GM06990 (cell line): ENCODE measurements at places on chromosomes 1 and 21.
A peak's percentile ranks its signal among the peaks of the same experiment; 100 is the strongest.

DNA sequence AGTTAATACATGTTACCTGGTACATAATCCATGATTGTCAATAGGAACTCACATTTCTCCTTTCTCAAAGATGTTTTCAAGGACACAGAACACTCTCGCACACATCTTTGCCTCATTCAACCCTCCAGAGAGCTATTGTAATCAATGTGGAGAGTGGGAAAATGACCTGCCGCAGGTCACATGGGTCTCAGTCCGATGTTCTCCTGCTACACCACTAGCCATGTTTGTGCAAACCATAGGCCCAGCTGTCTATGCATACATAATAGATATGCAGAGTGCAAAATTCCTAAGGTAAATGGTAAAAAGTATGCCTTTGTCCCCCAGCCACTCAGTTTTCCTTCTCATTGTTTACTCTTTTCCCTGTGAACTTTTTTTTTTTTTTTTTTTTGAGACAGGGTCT is 89.2 kb downstream of the ADSS2 start:
- DNase-seq = no peak

- DNase-seq = peak; percentile 40
These were observed 66.3 kb upstream of the PPP2R5A start for GRCh38 chr1:212218911-212219310.

DNA sequence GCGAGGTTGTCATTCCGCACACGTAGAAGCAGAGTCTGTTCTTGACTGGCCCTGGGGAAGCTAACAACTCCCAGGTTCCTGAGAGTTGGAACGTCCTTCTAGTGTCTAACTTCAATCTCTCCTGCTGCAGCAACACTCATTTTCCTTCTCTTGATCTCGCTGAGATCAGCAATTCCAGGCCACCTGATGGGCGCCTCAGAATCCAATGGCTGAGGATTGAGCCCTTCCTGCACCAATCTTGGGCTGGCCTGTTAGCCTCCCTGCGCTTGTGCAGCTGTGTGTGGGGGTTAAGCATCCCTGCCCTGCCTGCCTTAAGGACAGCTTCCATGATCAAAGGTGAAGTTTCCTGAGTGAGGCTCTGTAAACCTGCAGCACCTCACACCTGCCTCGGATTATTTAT is 87.9 kb downstream of the SYT2 start:
- DNase-seq = no peak

- DNase-seq = no peak
These were observed 4.1 kb upstream of the HPCA start for GRCh38 chr1:32881871-32882850.

DNA sequence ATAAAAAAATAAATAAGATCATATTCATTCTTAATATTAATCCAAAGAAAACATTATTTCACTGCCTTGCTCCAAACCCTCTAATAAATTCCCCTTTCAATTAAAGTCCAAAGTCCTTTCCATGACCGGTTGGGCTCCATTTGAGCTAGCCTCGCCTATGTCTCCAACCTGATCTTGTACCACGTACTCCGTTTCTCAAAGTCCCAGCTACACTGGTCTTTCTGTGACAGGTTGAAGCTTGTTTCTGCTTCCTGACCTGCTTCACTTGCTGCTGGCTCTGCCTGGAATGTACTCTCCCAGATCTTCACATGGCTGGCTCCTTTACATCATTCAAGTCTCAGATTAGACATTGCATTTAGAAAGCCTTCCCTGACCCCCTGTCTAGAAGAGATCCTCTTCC is 16.4 kb downstream of the RPL5 start:
- DNase-seq = no peak

DNA sequence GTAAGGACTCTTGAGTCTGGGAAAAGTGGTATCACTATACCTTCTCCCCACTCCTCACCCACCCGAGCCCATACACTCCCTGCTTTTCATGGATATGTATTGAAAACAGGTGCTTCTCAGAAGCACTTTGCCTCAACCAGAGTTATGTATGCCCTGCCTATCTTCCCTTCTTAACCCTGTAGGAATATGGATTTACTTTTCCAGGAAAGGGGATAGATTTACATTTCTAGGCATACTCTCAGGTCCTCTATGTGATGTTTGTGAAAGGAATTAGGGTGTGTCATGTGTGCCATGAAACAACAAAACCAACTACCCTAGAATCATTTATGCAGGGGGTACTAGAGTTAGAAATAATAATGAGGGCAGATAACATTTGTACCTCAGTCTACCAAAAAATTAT is 11.0 kb upstream of the STX12 start:
- DNase-seq = no peak

- DNase-seq = no peak
These were observed 25.5 kb upstream of the LYST start for GRCh38 chr1:235892202-235892601.

- DNase-seq = peak; percentile 6
These were observed 23.8 kb downstream of the TSEN15 start for GRCh38 chr1:184075055-184076029.

- DNase-seq = no peak
These were observed 19.4 kb downstream of the PLEKHM2 start for GRCh38 chr1:15703562-15703961.

- no peak for DNase-seq
These were observed 2.4 kb downstream of the AUNIP start for GRCh38 chr1:25856856-25857255.

DNA sequence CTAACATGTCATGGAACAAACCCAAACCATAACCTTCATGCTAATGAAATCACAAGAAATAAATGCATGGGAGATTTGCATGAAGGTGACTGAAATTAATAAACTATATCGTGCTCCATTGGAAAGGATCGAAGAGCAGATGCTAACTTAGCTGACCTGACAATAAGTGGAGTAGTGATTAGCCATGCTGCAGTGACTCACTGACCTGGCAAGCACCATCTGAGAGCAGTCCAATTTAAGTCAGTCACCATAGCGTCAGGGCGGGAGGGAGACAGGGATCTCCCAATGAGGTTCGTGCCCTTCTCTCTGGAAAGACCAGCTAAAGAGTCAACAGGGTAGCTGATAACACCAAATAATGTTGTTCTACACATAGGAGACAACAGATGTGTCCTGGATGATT is 21.5 kb downstream of the OLIG2 start:
- DNase-seq = no peak

- DNase-seq = no peak
These were observed 158.1 kb downstream of the RUNX1 start for GRCh38 chr21:34890724-34891612.

DNA sequence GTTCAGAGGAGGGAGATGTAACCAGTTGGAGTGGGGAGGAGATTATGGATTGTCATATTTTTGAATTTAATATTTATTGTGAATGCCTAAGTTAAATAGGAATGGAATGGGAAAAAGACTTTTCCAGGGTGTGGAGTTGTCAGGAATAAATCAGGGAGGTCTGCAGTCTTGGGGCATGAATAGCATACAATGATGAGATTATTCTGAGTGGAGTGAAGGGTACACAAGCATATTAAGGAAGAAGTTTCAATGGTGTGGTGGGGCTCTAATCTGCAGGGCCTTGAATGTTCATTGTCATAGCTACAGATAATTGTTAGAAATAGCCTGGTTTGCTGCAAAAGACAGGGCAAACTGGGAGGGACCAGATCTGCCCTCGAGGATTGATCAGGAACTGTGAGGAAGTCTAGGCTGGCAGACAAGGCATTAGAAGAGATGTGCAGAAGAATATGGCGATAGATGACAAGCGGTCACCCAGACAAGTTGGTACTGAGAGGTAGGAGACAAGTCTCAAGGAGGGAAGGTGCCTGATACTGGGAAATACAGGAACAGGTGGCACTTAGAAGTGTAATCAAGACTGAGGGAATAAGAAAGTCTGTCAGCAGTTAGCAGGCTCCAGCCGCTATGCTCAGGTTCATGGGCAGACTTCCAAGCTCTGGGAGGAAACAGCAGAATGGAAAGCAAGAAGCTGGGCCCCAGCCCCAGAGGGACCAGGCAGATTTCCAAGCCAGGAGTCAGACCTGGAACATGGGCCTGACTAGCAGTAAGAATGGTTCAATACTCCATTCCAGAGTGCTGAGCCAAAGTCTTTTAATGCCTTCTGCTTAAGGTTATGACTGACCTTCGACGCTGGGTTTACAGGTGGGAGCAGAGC is 20.9 kb upstream of the RGL1 start:
- DNase-seq = no peak

- no peak for DNase-seq
These were observed 1.5 kb upstream of the IVNS1ABP start for GRCh38 chr1:185318431-185319138.

GRCh38 chr1:244636488-244637259 is 16.3 kb upstream of the DESI2 start:
- DNase-seq = no peak

- no peak for DNase-seq
These were observed 6.2 kb downstream of the CORT start for GRCh38 chr1:10456048-10456447.

DNA sequence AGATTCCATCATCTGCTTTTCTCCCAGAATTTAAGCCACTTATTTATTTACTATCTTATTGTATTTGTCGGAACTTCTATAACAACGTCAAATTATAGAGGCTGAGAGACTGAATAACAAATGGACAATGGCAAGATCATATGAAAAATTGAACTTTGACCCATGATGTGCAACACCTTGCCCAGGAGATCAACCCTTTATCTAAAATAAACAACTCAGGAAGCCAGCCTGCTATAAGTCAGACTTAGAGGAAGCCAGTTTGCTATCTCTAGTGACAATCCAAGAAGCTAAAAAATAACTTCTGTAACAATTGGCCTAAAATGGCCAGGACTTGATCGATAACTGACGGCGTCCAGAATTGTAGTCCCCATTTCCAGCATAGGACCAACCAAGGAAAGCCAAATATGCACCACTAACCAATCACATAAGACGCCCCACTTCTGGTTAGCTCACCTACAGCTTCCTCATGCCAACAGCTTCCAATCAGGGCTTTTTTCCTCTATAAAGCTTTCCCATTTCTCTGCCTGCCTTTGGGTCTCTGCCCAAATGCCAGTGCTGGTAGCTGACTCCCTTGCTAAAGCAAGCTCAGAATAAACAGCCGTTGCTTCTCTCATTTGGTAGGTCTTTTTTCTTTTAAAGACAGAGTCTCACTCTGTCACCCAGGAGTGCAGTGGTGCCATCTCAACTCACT is 28.5 kb downstream of the ANP32E start:
- DNase-seq = no peak

GRCh38 chr1:160797861-160798273 is 1.9 kb downstream of the LY9 start:
- DNase-seq = no peak

GRCh38 chr1:247357781-247358211 is 26.1 kb upstream of the ZNF496 start:
- DNase-seq = peak; percentile 50

GRCh38 chr21:37367336-37367702 is 746 bp downstream of the DYRK1A start:
- DNase-seq = peak; percentile 43

- DNase-seq = no peak
These were observed 27.8 kb upstream of the CCSAP start for GRCh38 chr1:229370601-229371021.

GRCh38 chr1:33635336-33636012 is 163.0 kb downstream of the ZSCAN20 start:
- no peak for DNase-seq

DNA sequence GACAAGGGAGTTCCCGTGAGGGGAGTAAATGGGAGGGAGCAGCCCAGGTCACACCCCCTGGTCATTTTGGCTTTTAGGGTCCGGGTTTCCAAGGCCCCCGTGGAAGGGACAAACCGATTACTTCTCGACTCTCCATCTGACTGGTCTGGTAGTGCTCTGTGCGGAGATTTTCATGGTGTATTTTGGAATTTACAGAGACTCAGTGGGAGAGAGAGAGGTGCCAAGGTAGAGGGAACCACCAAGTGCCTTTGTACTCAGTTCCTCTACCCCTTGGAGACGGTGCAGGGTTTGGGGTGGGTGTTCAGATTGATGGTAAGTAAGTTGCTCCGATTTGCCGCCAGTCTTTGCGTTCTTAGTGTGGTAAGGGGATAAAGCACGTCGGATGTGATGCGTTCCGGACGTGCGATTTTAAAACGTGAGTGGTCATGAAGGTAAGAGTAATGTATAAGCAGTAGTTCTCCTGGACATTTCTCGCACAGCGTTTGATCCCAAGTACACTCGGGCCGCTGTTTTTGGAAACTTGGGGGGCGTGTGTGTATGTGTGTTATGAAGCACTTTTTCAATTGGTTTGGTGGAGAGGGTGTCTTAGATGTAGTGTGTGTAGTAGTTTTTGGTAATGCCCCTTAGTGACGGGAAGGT is 682 bp downstream of the SUCO start:
- no peak for DNase-seq

GRCh38 chr1:75415187-75415586 is 195.7 kb downstream of the SLC44A5 start:
- DNase-seq = no peak

GRCh38 chr21:44556879-44557278 is 1.7 kb downstream of the KRTAP10-3 start:
- no peak for DNase-seq

DNA sequence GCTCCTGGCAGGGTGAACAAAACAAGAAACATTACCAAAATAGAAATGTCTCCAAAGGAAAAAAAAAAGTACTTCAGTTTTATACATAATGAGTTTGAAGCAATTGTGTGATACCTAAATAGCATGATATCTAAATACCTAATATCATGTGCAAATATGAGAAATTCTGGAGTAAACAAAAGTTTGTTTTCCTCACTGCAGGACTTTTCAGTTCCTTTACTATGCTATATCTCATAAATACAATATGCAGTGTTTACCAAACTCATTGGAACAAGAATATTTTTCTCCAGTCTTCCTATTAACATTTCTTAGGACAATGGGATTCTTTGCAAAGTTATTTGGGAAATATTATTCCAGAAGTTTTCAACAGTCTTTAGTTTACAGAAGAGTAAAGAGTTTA is 98.1 kb downstream of the VAV3 start:
- no peak for DNase-seq

GRCh38 chr1:162206300-162206699 is 136.8 kb downstream of the NOS1AP start:
- DNase-seq = no peak

- DNase-seq = no peak
These were observed 19.0 kb downstream of the GNG12 start for GRCh38 chr1:67814121-67814772.

GRCh38 chr21:15363921-15364320 is 299.1 kb upstream of the NRIP1 start:
- no peak for DNase-seq
